ENCODE measurements at places on chromosomes 2 and 18.

GRCh38 chr18:12253663-12254135, 462 bp upstream of the CIDEA start:
- DNase-seq: no peak

DNA sequence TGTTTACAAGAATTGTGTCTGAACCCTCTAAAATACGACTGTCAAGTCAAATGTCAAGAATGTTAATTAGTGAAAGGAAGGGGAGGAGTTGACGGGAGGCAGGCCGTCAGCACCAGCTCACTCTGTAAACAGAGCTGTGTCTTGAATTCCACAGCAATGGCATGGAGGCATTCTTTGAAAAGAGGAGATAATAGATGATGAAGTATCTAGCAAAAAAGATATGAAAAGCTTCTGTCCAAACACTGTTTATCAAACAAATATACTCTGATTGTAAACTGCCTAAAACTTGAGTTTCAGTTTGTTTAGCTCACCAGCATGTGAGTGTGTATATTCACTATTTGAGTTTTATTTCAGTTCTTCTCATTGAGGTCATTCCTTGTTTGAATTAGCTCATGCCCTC, 94.7 kb upstream of the CDC42EP3 start:
- no peak for DNase-seq

- no peak for DNase-seq
Observed at GRCh38 chr2:222214885-222215284, 83.9 kb downstream of the PAX3 start.

DNA sequence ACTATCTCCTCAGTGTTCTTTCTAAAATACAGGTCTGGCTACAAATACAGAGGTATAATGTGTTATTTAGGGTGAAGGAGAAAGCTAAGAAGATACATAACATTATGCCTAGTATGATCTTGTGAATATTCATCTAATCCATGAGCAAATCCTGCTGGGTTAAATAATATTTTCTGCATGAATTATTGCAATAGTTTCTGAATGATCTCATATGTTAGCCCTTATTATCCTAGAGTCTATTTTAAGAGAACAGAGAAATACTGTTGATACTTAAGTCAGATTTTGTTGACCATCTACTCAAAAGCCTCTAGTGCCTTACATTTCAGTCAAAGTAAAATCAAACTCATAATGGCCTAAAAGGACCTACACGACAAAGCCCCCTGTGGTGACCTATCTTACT, 382.3 kb downstream of the FIGN start:
- DNase-seq: no peak

GRCh38 chr2:150859162-150859561, 371.7 kb upstream of the RND3 start:
- no peak for DNase-seq

GRCh38 chr2:8540552-8541055, 141.3 kb upstream of the ID2 start:
- no peak for DNase-seq

GRCh38 chr2:127398239-127398590, 10.4 kb upstream of the MAP3K2 start:
- peak; percentile 52 for DNase-seq

DNA sequence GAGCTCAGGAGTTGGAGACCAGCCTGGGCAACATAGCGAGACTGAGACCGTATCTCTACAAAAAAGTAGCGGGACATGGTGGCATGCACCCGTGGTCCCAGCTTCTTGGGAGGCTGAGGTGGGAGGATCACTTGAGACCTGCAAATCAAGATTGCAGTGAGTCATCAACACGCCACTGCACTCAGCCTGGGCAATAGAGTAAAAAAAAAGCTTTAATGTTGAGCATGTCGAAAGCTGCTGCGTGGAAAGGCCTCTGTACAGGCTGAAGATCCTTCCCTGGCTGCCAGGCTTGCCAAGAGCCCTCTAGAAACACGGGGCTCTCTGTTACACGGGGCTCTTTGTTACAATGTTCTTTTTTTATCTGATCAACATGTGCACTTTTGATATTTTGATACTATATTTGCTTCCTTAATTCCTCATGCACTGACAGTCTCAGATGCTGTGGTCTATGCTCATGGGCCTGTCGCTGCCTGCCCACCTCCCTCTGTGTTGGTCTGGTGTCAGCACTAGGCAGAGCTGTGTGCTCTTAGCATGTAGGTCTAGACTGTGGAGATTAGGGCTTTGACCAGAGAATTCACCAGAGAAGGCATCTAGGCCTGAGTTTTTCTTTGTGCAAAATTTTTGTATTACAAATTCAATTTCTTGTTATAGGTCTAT, 18.7 kb downstream of the CLK1 start:
- DNase-seq: no peak

- DNase-seq: no peak
Observed at GRCh38 chr18:43060020-43060419, 55.5 kb downstream of the RIT2 start.

GRCh38 chr2:20212871-20213503, 11.9 kb downstream of the SDC1 start:
- no peak for DNase-seq

DNA sequence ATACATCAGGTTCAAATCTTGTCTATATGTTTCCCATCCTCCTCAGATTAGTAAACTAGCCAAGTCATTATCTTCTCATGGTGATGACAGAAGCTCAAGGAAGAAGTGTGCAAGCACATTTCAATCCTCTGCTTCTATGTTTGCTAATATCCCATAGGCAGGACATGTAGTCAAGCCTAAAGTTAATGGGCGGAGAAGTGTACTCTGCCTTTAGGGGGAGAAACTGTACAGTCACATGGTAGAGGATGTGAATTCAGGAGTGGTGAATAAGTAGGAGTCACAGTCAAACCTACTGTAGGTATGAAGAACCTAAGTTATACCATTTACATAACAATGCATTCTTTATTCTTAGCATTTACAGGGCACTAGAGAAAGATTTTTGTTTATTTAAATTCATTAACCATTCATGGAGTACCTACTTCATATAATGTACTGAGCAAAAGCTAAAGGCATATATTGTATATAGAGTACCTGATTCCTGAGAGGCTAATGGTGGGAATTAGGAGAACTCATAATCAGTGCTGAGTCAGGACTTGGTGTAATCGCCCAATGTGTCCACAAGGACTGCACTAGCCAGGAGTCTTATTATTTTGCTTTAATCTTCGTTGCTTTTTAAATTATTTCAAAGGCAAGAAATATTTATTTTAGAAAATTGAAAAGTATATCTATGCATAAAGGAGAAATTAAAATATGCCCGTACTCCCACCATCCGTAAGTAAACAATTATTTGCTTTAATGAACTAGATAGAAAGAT, 394.3 kb upstream of the ETAA1 start:
- DNase-seq: no peak

DNA sequence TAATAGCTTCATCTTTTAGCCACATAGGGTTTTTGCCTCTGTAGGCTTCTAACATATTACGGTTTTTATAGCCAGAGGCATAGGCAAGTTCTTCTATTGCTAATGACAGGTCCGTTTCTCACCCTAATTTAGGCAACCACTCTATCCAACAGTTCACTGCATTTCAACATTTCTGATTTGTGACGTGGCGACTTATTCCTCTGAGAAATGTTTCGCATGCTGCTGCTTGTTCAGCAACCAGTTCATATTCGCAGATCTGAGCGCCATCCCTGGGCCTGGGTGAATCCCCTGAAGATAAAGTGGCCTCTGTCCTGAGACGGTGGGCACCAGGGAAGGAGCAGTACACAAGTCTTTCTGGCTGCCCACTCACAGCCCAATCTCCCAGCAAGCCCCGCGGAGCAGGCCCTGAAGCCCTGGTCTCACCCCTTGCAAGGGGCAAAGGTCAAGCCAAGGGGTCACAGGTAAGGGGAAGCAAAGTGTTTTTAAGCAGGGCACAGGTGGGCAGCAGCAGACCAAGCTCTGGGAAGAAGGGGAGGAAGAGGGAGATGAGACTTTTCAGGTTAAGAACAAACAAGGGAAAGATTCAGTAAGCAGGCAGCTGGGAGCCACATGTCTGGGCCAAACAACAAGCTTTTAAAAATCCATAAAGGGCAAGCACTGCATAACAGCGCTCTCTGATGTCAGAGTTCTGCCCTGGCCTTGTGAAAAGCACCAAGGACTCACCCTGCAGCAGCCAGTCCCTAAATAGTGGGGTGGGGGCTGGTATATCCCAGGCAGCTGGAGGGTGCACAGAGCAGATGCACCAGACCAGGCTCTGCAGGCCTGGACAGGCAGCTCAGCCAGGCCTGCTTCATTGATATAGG, 10.8 kb upstream of the COX7A2L start:
- DNase-seq: no peak

DNA sequence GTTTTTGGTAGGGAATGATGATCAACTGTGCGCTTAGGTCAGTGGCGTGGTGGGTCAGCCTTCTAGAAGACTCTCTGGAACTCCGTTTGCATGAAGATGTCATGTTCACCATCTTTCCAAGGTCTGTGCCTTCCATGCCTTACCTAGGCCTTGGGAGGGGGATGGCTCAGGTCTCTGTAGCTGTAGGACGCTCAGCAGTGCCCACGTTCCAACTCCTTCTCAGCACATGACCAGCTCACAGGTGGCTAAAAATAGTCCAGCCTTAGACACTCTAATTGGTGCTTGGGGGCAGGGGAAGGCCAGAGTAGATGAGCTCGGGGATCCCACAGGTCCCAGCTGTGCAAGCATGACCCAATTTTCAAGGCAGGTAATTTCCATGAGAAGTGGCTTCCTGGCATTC, 42.3 kb upstream of the TEX51 start:
- DNase-seq: no peak

GRCh38 chr2:143513081-143513480, 383.9 kb downstream of the ARHGAP15 start:
- no peak for DNase-seq

DNA sequence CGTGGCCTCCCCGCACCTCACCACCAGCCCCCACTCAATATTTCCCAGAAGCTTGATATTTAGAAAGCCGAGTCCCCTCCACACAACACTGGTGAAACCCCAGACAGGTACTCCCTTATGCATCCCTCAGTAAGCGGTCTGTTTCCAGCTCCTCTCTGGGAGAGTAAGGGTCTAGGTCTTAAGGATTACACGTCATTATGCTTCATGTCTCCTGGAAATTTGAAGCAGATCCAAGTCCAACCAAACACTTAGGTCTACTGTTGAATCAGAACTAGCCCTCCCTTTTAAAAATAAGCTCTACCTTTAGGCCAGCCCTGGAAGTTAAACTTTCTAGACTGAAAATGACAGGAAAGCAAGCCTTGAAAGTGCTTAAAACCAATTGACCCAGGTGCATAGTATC, 1.5 kb upstream of the OST4 start:
- no peak for DNase-seq

GRCh38 chr2:41038408-41038807, 586.5 kb upstream of the SLC8A1 start:
- DNase-seq: no peak

DNA sequence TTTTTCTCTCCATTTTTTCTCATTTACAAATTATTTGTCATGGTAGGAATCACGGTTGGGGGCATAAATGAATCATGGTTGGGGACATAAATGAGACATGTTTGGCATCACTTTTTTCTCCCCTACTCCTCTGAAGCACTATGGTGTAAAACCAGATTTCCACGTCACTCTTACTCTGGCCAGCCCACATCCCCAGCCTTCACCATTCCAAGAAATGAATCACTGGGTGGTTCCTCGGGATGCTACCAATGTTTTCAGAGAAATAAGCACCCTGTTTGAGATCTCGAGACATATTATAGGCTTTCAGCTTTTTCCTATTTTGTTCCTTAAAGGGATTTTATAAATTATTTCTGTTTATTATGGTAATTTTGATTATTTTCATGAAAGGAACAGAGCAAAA, 155.0 kb upstream of the SLC8A1 start:
- no peak for DNase-seq

- DNase-seq: no peak
Observed at GRCh38 chr2:126668254-126668653, 12.3 kb downstream of the GYPC start.

GRCh38 chr2:201987426-201987825, 46.2 kb upstream of the FZD7 start:
- DNase-seq: no peak

GRCh38 chr2:104430359-104430740, 423.6 kb upstream of the POU3F3 start:
- no peak for DNase-seq

DNA sequence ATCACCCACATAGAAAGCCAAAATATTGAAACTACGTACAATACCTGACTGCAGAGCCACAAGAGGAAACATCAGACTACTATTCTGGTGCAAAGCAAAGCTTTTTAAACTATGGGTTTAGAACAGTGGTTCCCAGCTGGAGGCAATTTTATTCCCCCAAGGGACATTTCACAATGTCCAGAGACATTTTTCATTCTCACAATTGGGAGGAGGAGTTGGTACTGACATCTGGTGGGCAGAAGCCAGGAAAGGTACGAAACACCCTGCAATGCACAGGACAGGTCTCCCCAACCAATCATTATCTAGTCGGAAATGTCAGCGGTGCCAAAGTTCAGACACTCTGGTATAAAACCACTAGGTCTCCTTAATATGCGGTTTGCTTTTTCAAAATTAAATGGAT, 88.4 kb upstream of the ARL5A start:
- DNase-seq: no peak

DNA sequence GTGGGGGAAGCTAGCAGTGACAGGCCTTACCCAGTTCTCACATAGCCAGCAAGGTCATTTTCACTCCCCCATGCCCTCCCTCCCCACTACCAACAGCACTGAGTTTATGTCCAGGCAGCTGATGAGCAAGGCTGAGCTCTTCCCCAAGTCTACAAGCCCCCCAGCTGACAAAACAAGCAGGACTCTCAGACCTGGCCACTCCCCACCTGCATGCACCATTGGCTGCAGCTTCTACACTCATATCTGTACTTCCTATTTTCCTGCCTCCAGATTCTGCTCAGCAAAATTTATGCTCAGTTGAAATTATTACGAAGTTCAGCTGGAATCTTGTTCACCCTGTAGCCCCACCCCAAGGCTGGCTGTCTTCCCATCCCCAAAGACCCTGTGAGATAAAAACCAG, 339.3 kb downstream of the ARL6IP6 start:
- DNase-seq: no peak

DNA sequence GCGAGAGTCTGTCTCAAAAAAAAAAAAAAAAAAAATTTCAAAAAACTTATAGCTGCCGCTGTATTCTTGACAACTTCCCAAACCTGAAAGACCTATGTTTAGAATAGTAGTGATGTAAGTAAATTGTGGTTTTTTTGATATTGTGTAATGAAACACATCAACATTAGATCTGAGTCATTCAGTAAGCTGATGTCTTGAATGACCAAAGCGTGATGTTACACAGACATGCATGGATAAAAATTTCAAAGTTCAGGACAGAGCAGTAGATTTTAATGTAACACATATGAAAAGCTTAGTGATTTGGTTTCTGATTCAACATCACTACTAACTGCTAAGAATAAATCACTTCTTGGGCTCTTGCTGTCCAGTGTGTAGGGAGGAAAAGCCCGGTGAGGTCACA, 69.3 kb upstream of the MEX3C start:
- DNase-seq: no peak
